ENCODE measurements at places on chromosomes 7 and 10.

- DNase-seq = no peak
Observed at GRCh38 chr7:80236681-80237080, 102.0 kb downstream of the GNAI1 start.

- DNase-seq = no peak
Observed at GRCh38 chr10:70296406-70296899, 12.6 kb upstream of the NPFFR1 start.

- DNase-seq = no peak
Observed at GRCh38 chr10:73554721-73555120, 36.4 kb downstream of the USP54 start.

DNA sequence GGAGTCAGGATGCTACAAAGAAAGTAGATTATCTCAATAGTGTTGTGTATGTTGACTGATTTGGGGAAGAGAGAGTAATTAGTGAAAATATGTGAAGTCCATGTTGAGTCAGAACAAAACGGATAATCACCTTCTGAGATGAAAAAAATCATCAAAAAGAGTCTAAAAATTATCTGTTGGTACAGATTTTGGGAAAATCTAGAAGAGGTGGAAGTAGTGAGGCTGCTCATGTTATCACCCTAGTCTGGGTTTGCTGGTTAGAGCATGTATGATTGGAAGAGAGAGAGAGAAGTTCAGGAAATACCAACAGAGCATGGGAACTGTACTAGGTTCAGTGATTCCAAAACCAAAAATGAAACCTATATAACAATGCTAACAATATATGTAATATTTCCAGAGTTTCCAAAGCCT is 12.3 kb downstream of the RPA3 start:
- no peak for DNase-seq

Data from NCI-H2081 (cell line).